NCI-H1930 (cell line): ENCODE measurements at places on chromosomes 2 and 18.

DNA sequence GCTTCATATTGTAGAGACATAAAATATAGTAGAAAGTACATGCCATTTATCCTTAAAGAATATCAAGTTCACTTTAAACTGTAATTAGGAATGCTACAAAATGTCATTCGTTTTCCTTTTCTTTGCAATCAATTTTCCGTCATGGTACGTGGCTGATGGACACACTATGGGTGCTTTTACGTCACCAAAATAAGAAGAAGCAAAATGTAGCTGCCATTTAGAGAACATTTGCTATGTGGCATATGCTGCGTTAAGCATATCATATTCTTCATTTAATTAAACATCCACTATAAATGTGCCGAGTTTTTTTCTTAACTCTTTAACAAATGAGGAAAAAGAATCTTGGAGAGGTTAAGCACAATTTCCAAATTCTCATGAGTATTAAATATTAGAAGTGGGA, 1358.5 kb upstream of the NXPH2 start:
- no peak for DNase-seq

DNA sequence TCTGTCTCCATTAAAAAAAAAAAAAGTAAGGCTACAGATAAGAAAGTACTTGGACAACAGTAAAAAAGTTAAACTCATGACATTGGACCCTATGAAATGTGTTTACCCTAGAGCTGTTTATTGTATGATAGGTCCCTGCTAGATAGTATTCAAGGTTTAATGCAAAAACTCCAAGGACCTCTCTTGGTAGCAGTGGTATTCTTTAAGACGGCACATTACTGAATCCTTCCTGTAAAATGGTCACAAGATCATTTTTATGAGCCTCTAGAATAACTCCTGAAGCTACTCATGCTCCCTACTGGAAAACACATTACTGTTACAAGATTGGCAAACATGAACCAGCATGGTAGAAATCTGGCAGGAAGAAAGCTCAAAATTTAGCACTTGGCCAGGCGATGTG, 38.8 kb downstream of the GALM start:
- DNase-seq = no peak

- DNase-seq = no peak
These were observed 207.6 kb downstream of the PPP1R1C start for GRCh38 chr2:182193291-182193690.

GRCh38 chr18:12027046-12027445, 45.7 kb downstream of the IMPA2 start:
- no peak for DNase-seq

- DNase-seq = no peak
These were observed 540.4 kb upstream of the DSEL start for GRCh38 chr18:68056936-68057335.

GRCh38 chr18:55777666-55778304, 189.8 kb upstream of the TCF4 start:
- no peak for DNase-seq

GRCh38 chr2:3199627-3200345, 177.8 kb downstream of the EIPR1 start:
- DNase-seq = no peak

GRCh38 chr2:162073888-162074631, at the start of gene DPP4:
Gene DPP4, minus strand, starts transcription at chr2:162074215. Its CDS starts 234 bp downstream, at chr2:162073981.
- no peak for DNase-seq

DNA sequence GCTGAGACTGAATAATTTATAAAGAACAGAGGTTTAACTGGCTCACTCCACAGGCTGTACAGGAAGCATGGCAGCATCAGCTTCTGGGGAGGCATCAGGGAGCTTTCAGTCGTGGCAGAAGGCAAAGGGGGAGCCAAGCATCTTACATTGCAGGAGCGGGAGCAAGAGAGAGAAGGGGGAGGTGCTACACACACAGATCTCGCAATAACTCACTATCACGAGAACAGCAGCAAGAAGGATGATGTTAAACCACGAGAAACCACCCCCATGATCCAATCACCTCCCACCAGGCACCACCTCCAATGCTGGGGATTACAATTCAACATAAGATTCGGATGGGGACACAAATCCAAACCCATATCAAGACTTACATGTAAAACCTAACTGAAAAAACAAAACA, 17.8 kb upstream of the MATN3 start:
- DNase-seq = no peak

DNA sequence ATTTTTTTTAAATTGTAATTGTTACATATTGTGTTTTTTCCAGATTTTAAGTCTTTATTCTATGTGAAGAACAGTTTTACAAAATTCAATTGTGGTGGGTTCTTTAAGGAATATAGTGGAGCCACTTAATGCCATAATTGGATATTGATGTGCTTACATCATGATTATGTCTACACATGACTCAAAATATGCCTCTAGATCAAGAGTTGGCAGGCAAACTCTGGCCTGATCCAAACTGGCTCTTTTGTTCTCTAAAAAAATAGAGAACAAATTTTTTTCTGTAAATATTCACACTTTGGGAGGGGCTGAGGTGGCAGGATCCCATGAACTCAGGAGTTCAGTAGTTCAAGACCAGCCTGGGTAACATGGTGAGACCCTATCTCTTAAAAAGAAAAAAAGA, 8.3 kb downstream of the EHBP1 start:
- no peak for DNase-seq

- no peak for DNase-seq
These were observed 28.5 kb upstream of the MCFD2 start for GRCh38 chr2:46943881-46944798.

DNA sequence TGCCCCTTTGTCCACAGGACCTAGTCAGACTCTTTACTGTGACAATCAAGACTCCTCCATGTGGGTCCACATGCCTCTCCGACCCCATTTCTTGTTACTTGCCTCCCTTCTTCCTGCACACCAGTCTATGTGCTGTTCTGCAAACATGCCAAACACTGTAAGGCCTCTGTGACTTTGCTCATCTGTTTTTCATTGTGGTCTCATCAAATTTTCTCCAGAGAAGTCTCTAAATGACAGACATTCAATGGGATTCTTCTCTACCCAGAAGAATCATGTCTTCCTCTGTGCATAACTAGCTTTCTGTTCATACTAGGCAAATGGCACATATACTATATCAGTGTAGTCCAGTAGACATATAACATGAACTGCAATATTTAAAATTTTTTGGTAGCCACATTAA, 43.0 kb upstream of the KCNE4 start:
- DNase-seq = no peak

- no peak for DNase-seq
These were observed 128.6 kb upstream of the NYAP2 start for GRCh38 chr2:225270861-225271260.

GRCh38 chr2:102630458-102630857, 11.1 kb downstream of the SLC9A2 start:
- DNase-seq = no peak

DNA sequence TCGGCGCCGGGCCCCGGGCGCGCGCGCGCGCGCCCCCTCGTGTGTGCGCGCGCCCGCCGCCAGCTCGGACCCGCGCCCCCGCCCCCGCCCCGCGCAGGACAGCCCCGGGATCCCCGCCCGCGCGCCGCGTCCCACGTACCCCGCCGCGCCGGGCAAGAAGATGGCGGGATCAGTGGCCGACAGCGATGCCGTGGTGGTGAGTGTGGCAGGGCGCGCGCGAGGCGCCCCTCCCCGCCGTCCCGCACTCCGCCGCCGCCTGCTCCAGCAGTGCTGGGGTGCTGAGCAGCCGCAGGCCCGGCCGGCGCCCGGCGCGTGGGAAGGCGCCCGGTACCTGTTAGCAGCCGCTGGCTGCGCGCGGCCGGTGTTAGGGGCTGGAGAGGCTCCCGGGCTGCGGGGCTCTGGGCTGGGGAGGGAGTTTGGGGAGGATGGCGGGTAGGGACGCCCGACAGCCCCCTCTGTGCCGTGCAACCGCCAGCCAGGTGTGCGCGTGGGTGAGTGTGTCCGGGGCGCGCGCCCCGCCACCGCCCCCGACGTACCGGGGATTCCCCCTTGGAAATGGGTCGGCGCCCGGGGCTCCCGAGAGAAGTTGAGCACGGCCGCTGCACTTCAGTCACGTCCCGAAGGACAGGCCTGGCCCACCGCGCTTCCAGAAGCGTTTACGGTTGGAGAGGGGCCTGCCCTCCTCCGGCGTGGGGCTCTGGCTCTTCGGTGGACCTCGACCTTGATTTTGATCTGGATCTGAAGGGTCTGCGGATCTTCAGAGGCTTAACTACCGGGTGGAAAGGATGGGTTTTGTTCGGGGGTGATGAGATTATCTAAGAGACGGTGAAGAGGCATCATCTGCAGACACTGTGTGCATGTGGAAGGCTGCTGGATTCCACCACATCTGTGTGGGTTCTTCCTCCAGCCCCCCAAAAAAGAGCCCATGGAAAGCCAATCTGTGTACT, 697 bp downstream of the LGALSL start:
- peak; percentile 39 for DNase-seq

- no peak for DNase-seq
These were observed 824.3 kb upstream of the ZEB2 start for GRCh38 chr2:145344076-145344724.

DNA sequence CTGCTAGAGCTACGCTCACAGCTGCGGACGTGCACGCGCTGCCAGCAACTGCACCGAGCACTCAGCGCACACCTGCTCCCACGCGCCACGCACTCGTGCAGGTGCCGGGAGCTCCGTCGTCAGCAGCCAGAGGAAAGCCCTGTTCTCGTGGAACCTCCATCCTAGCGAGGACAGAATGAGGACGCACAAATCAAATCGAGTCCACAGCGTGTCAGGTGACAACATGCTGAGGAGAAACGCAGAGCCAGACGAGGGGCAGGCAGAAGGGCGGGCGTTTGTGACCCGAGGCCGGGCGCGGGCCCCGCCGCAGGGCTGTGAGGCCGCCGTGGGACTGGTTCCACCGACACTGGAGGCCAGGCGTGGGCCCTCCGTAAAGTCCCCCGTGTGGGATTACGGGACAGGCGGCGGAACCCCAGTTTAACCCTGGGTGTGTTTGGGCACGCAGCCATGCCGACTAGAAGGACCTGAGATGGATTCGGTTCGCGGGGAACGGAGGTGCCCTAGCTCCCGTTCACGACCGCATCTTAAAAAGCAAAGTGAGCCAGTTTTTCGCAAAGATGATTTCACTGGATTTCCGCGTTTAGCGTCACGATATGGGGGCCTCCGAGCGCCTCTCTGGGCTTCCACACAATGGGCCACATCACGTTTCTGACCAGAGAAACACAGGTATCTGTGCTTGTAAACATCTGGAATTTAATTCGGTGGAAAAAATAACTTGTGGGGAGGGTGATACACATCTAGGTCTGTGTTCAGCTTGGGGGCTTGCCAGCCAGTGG, 26.9 kb upstream of the ALKAL2 start:
- no peak for DNase-seq

- no peak for DNase-seq
These were observed 34.4 kb downstream of the NEMP2 start for GRCh38 chr2:190500054-190500502.

- no peak for DNase-seq
These were observed 36.1 kb upstream of the SCYGR1 start for GRCh38 chr2:227423656-227424499.

DNA sequence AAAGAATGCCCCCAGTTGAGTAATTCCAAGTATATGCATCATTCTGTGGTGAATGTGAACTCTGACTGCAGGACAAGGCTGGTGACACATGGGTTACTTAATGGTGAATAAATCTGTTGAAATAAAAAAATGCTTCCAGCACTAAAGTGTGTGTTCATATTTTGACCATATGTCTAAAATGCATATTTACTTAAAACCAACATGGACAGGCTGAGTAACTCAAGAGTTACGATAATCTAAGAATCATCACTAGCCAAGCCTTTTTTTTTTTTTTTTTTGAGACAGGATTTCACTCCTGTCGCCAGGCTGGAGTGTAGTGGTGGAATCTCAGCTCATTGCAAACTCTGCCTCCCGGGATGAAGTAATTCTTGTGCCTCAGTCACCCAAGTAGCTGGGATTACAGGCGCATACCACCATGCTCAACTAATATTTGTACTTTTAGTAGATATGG, 47.1 kb upstream of the CCBE1 start:
- DNase-seq = no peak

DNA sequence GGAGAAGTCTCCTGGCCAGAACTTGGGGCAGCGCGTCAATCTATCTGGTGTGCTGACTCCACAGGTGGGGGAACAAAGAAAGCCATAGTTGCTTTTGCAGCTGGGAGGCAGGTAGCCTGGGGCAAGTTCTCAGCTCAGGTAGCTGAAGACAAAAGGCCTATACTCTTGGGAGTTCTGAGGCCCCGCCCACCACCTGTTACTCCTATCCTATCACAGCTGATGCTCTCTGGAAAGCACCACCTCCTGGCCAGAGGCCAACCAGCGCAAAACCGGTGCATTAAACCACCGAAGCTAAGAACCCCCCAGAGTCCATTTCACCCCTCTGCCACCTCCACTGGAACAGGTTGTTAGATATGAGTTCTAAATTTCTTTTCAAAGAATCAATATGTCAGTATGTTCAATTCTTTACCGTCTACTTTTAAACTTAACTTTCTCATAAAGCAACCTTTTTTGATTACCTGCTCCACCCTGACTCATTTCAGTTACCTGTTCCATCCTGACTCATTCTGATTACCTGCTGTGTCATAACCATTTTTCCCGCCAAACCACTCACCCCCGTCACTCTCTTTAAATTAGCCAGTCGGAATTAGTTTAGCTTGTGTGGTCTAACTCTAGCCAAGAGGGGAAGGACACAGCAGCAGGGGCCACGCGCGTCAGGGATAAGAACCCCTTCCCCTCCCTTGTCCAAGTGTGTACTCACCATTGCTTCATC, 43.4 kb downstream of the UPP2 start:
- DNase-seq = no peak

GRCh38 chr2:119023534-119023933, 81.5 kb downstream of the MARCO start:
- DNase-seq = no peak

GRCh38 chr2:225293638-225294037, 105.9 kb upstream of the NYAP2 start:
- no peak for DNase-seq

- DNase-seq = no peak
These were observed 50.6 kb downstream of the NBAS start for GRCh38 chr2:15510552-15510951.

- no peak for DNase-seq
These were observed 16.2 kb downstream of the TANC1 start for GRCh38 chr2:158984604-158985135.

GRCh38 chr2:48312126-48312525, 217.8 kb upstream of the STON1 start:
- DNase-seq = no peak

GRCh38 chr2:102073168-102073724, 69.3 kb upstream of the IL1R1 start:
- no peak for DNase-seq

DNA sequence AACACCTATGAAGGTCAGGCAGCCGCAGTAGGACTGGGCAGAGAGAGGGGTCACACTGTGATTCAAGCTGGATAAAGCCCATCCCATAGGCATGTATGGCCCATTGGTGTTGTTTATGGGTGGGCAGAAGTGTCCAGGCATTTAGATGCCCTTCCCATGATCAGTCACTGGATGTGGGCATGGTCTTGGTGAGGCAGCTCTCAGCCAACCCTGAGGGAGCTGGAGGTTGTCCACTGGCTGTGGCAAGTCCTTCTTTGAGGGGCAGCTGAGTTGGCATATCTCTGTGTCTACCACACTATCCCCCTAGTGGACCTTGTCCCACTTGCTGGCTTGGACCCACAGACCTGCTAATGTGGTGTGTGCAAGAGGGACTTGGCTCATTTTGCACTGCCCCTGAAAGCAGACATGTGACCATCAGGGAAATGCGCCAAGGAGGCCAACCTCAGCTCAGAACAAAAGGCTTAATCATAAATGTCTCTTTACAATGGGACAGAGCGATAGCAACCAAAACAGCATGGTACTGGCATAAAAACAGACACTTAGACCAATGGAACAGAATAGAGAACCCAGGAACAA, 82.0 kb downstream of the TMEM17 start:
- no peak for DNase-seq

GRCh38 chr2:12407160-12407559, 309.6 kb upstream of the TRIB2 start:
- no peak for DNase-seq
